ENCODE measurements at places on chromosomes 1 and 21.

GRCh38 chr21:26041431-26042180, 129.0 kb downstream of the APP start:
- no peak for DNase-seq

DNA sequence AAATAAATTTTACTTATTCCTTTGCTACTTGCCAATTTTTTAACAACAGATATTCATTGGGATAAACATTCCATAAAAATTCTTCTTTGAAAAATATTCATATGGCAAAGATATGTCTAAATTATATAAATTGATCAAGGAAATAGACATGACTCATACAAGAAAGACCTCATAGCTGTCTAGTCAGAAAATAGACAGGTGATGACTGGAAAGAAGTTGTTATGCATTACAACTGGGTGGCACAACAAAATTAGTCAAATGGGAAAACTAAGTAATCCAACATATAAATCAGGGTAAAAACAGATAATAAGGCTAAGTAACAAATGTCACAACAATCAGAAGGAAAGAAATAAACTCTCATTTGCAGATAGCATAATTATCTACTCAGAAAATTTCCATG, 92.0 kb downstream of the USH2A start:
- DNase-seq = no peak

DNA sequence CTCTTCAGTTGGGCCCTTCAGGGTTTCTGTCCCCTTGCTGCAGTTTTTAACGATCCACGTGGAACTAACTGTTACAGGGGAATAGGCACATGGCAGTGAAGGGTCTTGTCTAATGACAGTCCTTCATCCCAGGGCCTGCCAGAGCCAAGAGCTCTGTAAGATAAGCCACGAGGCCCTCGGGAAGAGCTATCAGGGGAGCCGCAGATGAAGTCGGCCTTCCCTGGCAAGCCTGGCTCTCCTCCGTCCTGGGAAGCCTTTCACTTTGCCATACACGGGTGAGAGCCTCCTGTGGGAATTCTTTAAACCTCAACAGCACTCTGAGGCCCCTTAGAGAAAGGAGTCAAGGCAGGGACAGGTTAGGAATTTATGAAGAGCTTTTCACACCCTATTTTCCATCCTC, 29.0 kb downstream of the ACP6 start:
- no peak for DNase-seq

DNA sequence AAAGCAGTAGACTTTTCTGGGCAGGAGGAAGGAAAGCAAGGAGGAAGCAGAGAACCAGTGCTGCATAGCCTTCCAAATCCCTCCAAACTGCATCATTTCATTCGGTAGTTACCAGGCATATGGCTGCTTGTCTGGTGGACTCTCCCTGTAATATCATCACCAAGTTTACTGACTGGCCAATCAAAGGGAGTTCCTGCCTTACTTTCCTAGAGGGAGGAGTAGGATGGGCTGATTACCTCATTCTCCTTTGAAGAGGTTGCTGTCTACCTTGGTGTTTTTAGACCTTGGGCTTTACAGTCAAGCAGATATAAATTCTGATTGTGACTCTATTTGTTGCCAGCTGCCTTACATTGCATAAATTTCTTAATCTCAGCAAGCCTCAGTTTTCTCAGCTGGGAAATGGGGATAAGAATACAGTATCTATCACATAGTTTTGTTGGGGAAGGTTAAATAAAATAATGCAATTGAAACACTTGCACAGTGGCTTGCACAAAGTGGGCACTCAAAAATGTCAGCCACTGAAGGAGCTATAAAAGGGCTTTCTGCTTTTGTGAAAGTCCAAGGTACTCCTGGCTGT, 297.3 kb upstream of the PROX1 start:
- DNase-seq = no peak

GRCh38 chr1:30885570-30886522, 22.7 kb downstream of the SDC3 start:
- no peak for DNase-seq
